ENCODE measurements at places on chromosomes 1 and 21.

DNA sequence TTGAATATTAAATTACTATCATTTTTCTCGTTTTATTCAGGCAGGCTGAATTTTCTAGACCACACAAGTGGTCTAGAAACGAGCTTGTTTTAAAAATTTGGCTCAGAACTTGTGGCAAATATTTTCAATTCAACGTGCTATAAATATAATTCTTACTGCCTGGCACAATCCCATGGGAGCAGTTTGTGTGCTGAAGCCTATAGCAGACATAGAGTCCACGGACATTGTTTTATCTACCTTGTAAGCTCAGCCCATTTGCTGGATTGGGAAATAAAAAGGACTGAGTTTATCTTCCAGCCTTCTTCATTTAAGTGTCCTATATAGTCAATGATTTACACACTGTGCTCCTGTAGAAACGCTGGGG is 103.4 kb downstream of the ZBTB18 start:
- peaks cover 2% of the 10 kb centered on the region for H3K4me1 ChIP-seq
- no peak for DNase-seq
- H3K27ac ChIP-seq = no peak overlapping the region
- H3K4me3 ChIP-seq = no peak overlapping the region
- H3K36me3 ChIP-seq = no peaks in the 10 kb centered on the region
- H3K27me3 ChIP-seq = peaks cover 5% of the 10 kb centered on the region

DNA sequence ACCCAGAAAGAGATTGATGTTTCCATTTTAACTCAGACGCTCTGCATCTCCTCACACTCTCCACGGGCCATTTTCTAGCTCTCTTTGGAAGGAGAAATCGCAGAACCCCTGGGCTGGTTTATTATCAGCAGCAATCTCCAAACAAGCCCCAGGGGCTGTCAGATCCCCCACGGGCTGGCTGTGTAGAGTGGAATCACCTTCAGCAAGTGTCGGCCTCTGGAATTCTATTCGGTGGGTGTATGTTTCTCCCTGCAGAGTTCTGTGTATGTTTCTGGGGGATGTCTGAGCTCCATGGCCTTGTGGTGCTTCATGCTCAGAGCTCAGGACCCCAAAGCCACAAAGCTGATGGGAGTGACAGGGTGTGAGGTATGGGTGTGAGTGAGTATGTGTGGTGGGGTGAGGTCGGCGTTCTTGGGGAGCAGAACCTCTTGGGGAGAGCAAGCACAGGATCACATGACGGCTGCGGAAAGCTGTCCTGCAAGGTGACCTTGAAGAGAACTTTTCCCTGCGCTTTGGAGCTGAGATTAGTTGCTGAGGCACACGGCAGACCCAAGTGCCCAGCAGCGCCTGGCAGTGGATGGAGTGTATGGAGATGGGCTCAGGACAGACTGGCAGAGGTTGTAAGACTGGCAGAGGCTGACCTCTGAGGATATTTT is 489 bp downstream of the ACOT11 start:
- peaks cover 28% of the 10 kb centered on the region for H3K27me3 ChIP-seq
- H3K27ac ChIP-seq = no peak overlapping the region
- no peaks in the 10 kb centered on the region for H3K4me1 ChIP-seq

DNA sequence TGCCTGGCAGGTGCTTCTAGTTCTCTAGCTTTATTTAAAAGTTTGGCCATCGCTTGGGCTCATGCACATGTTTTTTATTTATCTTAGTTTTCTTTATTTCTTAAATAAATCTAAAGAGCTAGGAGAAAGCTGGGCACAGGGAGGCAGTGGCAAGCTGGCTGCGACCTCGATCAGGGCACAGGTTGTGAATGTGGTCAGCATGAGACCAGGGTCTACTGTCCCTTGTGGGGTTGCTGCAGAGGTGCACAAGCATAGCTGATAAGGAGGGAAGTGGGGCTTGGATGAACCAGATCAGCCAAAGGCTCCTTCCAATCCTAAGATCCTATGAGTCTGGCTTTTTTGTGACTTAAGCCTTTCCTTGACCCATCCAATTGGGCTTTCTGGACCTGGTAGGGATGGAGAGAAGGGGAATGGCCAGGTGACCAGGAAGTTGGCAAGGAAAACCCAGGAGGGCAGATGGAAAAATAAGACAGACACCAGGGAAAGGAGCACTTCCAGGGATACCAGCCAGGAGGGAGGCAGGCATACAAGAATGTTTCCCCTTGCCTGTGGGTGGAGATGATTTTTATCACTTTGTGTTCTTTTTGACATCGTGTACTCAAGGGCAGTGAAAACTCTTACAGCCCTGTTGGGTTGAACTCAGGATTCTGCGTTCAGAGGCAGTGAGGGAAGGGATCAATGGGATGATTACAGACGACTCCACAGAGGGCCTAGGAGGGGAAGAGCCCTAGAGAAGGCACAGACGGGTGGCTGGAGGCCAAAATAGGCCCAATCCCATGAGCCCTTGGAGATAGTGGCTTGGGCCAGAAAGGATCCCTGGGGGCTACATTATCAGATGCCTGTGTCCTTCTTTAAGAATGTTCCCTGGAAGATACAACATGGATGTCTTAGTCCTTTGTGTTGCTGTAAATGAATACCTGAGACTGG is 8.5 kb downstream of the CYP4B1 start:
- DNase-seq = no peak
- no peaks in the 10 kb centered on the region for H3K27me3 ChIP-seq
- peaks cover 2% of the 10 kb centered on the region for H3K4me1 ChIP-seq
- H3K4me3 ChIP-seq = no peak overlapping the region
- no peak overlapping the region for H3K27ac ChIP-seq

DNA sequence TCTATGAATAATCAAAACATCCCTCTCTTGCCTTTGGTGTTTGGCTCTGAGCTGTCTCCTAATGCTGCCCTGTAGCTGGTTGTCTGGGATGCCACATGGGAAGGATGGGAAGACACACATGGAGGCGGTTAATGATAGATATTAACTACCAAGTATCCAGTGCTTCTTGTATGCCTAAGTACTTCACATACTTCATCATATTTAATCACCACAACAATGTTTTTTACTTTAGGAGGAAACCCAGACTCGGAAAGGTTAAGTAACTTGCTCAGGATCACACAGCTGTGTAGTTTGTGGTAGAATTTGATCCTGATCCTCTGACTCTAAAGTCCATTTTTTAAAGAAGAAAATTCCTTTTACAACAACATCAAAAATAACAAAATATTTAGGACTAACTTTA is 88.0 kb downstream of the HHAT start:
- no peak for DNase-seq
- H3K27me3 ChIP-seq = no peaks in the 10 kb centered on the region
- H3K36me3 ChIP-seq = peaks cover 20% of the 10 kb centered on the region

DNA sequence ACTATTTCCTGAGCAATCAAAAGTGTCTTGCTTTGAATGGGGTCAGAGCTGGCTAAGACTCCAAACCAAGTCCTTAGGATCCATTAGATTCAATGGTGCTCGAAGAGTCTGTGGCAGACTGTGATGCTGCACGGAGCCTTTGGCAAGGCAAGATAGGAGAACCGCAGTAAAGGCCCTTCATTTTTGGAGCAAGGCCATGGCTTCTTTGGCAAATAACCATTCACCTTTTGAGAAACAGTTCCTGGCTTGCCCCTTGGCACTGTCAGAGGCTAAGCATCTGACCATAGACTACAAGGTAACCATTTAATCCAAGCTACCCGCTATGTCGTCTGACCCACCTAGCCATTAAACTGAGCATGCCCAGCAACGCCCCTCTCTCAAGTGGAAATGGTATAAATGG is 45.2 kb downstream of the EDN2 start:
- peaks cover 22% of the 10 kb centered on the region for H3K27me3 ChIP-seq
- H3K4me1 ChIP-seq = no peaks in the 10 kb centered on the region
- H3K36me3 ChIP-seq = no peaks in the 10 kb centered on the region
- no peak overlapping the region for H3K27ac ChIP-seq
